ENCODE measurements at places on chromosomes 5 and 9.

DNA sequence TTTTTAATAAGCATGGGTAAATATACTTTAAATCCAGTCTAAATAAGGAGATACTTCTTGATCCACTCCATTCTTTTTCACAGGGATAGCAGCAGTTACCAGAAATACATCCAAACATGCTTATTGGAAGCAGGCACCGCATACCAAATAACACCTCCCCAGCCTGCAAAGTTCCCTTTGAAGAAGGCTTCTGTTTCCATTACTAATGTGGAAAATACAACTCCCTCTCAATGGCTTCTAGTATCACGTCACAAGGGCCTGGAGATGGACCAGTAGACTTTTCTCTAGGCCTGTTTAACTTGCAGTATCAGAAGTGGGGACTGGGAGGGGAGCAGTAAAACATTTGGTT is 20.8 kb downstream of the TMEM245 start:
- DNase-seq = no peak

- DNase-seq = no peak
These were observed 364.2 kb downstream of the TMEM232 start for GRCh38 chr5:110362261-110362660.

GRCh38 chr9:129027685-129028191 is 393 bp downstream of the SH3GLB2 start:
- peak; percentile 66 for DNase-seq

GRCh38 chr5:98570661-98571191 is 202.7 kb upstream of the RGMB start:
- no peak for DNase-seq

DNA sequence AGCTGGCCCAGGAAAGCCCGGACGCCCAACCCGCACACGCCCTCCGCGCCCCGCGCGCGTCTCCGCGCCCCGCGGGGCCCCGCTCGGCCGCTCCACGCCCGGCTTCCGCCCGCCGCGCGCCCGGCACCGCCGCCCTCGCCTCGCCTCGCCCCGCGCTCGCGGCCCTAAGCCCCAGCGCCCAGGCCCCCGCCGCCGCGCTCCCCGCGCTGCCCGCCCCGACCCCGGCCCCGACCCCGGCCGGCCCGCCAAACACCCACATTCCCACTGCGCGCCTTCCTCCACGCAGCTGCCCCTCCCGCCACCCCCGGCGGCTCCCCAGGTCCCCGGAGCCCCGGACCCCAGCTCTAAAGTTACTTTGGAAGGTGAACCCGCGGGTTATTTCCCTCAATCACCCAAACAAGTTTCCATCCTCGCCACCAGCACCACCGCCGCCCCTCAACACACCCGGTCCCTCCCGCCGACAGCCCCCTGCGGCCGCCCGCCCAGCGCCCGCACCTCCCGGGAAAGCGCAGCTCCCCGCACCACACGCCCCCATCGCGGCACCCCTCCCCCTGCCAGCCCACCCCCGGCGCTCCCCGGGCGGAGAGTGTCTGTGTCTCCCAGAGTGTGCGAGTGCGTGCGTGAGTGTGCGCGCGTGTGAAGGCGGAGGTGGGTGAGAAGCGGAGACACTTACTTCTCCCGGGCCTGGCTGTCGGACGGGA is 439 bp downstream of the SSBP2 start:
- DNase-seq = peak; percentile 4

DNA sequence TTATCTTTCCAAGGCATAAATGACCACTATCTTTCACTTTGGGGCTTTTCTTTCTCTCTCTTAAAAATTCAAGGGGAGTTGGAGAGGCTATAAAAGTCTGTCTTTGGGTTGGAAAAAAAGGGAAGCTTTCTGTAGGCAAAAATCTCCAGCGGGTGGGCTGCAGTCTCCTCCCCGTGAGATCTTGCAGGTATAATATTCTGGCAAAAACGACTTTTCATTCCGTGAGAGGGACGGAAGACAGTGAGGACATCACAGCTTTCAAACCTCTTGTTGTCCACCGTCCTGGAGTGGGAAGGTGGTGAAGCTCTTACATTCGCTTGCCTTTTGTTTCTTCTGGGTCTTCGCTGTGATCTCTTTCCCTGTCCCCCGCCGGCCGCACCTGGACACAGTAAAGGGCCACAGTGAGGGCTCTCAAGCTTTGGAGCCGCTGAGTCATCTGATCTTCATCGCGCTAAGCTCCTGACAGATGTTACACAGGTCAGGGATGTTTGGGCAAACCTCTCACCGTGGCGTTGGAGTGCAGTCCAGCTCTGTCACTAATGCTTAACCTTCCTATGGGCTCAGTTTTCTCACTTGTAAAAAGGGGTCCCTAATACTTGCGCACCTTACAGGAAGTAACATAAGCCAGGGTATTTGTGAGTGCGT is 61.9 kb upstream of the MEGF10 start:
- DNase-seq = no peak

GRCh38 chr5:108700930-108701329 is 46.8 kb upstream of the FER start:
- no peak for DNase-seq

GRCh38 chr9:109369285-109369684 is 48.4 kb upstream of the EPB41L4B start:
- no peak for DNase-seq

DNA sequence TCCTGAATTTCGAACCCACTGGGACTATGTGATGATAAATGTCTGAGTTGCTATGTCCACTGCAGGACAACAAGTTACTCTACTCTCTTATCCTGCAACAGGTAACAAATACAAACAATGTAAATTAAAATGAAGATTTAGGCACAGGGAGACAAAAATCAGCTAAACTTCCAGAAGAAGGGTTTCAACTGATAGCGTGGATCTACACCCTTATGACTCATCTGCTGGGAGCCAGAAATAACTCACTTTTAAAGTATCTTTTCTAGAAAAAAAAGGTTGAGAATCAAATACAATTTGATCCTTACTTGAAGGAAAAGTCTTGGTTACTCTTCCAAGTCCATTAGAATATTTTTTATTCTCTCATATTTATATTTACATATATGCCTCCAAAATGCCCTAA is 21.4 kb downstream of the PJA2 start:
- DNase-seq = no peak

DNA sequence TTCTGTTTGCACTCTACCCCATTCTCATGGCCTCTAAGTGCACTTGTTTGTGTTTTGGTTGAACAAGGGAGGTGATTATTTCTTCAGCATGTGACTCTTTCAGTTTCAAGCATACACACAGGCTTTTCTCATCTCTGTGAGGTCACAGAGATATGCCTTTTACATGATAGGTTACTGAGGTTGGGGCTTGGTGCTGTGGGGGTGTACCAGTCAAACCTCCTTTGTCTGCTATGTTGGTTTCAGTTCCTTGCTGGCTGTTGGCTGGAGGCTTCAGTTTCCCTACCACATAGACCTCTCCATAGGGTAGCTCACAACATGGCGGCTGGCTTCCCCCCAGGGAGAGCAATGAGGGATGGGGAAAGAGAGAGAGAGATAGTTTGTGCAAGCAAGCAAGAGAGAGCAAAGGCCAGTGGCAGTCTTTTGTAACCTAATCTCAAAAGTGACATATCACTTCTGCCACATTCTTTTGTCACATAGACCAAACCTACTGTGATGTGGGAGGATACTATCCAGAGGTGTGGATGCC is 96.7 kb upstream of the SEMA6A start:
- no peak for DNase-seq
